ENCODE measurements at places on chromosomes 4 and X.

- DNase-seq, result no peak
Measured at GRCh38 chrX:39985551-39985950, 112.2 kb downstream of the BCOR start.

DNA sequence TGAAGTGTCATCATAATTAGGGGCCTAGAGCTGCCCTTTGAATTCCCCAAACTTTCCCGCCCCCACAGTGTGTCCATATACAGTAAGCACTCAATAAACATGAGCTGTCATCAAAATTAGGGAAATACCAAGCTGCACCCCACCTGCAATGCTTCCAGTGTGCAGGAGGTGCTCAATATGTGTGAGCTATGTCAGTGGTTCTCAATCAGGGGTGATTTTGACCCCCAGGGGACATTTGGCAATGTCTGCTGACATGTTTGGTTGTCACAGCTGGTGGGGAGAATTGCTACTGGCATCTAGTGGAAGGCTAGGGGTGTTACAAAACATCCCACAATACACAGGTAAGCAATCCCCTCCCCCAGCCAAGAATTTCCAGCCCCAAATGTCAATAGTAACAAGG, 748 bp downstream of the CFP start:
- no peak for DNase-seq

DNA sequence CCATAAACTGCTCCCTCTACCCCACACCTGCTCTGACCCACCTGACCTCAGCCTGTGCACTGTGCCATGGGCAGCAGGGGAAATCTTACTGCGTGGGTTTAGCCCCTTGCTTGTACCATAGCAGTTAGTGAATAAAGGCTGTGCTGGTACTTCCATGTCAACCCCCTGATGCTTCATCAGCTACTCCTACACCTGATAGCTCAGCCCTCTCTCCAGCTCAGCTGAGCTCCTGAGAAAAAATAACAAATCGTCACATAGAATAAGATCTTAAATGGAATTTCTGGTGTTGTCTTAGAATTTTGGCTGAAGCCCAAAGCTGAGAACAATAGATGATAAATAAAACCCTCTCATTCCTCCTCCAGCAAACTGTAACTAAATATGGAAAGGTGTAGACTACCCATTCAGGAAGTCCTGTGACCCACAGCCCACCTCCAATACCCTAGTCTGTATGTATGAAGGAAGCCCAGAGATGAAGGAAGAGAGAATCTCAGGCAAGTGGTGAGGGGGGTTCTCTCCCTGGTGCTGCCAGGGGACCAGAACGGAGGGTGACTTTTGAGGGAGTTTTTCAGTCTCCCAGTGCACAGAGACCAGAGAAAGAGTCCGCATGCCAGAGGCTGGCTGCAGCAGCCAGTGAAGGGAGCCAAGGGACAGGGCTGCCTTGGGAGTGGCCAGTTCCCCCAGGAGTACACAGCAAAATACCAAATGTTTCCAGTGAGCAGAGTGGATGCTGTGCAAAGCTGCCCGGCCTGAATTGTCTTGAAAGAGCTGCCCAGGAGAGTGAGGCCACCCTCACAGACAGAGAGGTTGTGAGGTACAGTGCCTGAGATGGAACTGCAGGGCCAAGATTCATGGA, 227.3 kb downstream of the QDPR start:
- DNase-seq, result no peak

GRCh38 chr4:140308366-140309123, 64.9 kb upstream of the SCOC start:
- DNase-seq, result no peak

DNA sequence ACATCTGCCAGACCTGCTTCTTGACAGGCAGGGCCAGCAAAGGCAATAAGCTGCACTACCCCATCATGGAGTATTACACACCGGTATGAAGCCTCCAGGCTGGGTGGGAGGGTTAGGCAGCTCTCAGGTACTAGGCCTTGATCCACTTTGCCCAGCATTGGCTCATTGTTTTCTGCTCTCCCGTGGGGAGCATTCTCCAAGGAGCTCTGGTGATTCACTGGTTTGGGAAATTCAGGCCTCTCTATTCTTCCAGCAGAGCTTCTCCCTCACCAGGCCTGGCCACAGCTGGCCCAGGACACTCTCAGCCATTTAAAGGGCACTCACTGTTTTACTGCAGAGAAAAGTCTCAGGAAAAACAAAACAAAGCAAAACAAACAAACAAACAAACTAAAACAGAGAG, 33.0 kb downstream of the DRP2 start:
- no peak for DNase-seq

GRCh38 chrX:47743504-47743903, 84.5 kb upstream of the UXT start:
- no peak for DNase-seq

DNA sequence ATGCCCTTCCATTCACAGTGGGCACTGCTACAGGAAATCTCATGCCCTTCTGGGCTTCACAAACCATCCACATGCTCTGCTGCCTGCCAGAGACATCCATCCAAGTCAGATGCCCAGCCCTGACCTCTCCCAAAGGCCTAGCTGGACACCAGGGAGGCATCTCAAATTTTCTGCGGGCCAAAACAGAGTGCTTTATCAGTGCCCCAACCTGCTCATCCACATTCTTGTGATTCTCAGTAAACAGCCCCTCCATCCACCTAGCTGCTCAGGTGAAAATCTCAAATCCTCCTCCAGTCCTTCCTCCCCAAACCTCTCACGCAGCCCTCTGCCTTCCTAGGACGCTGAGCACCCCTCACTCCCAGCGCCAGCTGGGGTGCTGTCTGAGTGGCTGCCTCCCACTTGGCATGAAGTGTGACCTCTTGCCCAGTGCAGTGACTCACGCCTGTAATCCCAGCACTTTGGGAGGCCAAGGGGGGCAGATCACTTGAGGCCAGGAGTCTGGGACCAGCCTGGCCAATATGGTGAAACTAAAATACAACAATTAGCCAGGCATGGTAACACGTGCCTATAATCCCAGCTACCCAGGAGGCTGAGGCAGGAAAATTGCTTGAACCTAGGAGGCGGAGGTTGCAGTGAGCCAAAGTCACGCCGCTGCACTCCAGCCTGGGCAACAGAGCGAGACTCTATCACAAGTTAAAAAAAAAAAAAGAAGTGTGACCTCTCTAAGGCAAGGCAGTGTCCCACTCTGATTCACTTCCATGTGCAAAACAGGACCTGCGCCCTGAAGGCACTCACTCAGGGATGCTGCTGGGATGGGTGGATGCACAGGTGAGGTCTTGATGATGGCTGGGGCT, 1.7 kb upstream of the AFAP1 start:
- no peak for DNase-seq

GRCh38 chr4:2186133-2186864, 55.6 kb downstream of the HAUS3 start:
- DNase-seq, result no peak

DNA sequence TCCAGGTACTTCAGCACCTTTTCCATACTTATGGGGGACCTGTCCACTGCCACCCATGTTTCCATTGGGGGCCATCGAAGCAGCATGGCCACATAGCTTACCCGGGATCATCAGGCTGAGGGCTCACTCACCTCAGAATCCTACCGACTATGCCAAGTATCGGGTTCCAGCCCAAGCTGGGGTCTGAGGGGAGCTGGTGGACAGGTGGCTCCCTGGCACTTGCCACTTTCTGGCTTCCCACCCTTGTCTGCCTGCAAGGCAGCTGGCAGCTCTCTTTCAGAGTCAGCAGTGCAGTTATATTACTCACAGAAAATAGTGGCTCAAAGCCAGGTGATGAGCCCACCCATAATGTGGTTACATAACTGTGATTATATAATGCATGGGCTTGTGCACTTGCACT, 1153.8 kb downstream of the STIM2 start:
- no peak for DNase-seq

GRCh38 chr4:114136069-114136468, 156.6 kb upstream of the ARSJ start:
- DNase-seq, result no peak

DNA sequence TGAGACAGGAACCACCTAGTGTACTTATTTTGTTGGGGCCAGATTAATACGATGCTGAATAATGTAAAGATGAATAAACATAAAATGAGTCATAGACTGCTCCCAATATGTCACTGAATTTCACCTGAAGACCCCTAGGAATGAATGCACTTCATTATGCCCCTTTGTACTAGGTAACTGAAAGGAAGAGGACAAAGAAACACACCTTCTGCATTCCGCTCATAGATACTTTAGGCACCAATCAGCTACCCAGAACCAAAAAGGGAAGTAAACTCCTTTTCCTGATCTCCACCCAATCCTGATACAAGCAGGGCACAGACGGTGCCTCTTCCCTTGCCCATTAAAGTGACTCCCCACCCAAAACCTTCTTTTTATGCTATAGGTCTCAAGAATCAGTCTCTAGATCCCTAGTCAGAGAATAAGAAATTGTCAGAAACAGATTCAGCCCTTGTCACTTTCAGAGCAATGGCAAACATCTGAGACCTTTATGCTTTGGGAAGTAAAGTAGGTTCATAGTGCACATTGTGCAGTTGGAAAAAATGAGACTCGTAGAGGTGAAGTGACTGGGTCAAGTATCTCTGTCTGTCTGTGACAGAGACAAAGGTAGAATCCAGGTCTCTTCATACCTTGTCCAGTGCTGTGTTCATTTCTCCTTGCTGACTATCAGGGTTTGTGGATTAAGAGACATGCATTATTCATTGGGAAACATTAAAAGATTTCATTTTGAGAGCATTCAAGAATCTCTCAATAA, 2.3 kb downstream of the GPR174 start:
- no peak for DNase-seq

- no peak for DNase-seq
Measured at GRCh38 chr4:13527192-13527980, 16.9 kb downstream of the NKX3-2 start.

DNA sequence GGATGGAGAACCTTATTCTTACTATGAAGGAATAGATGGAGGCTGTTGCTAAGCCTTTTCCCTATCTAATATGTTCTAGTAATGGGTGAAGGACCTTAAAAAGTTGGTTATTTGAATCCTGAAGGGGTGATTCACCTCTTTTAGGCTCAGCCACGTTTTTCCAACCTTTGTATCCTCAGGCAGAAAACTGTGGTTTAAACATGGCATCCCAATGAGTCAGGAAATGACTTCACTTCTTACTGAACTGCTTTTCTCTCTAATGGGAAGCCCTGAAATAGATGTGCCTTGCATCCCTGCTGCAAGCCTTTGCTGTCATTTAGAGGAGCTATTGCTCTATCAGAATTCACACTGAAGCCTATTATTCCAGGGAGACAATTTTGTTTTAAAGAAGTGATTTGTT, 191.0 kb upstream of the ARX start:
- peak; percentile 42 for DNase-seq

GRCh38 chr4:17546222-17546621, 30.8 kb upstream of the LAP3 start:
- DNase-seq, result no peak

- DNase-seq, result peak; percentile 70
Measured at GRCh38 chr4:72997409-72997808, 72.1 kb downstream of the COX18 start.

- no peak for DNase-seq
Measured at GRCh38 chrX:37905436-37906147, 58.2 kb upstream of the DYNLT3 start.

GRCh38 chr4:163966612-163967011, 472.1 kb downstream of the TMA16 start:
- DNase-seq, result no peak

DNA sequence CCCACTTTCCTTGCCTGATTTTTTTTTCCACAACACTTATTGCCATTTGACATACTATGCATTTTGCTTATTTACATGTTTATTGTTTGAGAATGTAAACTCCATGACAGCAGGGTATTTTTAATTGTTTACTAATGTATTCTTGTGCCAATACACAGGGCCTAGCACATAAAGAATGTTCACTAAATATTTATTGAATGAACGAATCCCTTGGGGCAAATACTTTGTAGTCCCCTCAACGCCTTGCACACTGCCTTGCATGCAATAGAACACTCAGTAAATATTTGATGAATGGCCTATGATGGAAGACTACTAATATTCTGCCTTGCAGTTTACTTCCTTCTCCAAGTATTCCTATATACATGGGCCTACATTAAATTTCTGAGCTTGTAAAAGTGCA, 1.4 kb upstream of the PRPS1 start:
- DNase-seq, result no peak

DNA sequence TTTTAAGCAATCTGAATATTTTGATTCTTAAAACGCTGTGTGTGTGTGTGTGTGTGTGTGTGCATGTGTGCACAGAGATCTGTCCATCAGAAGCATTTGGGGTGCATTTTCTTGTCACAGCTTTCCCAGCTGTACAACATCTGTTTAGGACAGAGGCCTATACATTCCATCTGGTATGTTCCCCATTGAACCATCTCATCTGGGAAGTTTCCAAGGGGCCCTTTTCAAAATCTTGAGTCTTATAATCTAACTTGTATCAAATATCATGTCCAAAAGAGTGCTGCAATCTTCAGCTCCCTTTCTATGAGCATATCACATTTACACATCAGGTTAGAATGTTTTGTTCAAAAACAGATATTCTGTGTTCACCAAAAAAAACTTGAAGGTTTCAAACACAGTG, 16.5 kb upstream of the MID1 start:
- DNase-seq, result no peak

GRCh38 chrX:25721564-25721963, 416.6 kb upstream of the MAGEB18 start:
- no peak for DNase-seq

DNA sequence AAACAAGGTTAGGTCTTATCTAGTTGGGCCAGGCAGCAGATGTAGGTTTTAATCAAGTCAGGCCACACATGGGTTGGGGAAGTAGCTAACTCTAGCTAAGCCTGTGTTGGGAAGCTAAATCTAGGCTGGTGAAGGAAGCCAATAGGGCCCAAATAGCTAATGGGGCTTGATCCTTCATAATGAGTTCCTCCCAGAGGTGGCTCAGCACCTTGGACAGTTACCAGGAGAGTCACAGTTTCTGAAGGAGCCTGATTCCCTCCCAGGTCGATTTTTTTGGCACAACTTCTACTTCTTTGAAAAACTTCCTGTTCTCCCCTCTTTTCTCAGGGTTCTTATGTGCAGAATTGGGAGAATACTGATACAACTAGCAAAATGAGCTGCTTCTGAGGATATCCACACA, 242.5 kb upstream of the PRPS2 start:
- no peak for DNase-seq

DNA sequence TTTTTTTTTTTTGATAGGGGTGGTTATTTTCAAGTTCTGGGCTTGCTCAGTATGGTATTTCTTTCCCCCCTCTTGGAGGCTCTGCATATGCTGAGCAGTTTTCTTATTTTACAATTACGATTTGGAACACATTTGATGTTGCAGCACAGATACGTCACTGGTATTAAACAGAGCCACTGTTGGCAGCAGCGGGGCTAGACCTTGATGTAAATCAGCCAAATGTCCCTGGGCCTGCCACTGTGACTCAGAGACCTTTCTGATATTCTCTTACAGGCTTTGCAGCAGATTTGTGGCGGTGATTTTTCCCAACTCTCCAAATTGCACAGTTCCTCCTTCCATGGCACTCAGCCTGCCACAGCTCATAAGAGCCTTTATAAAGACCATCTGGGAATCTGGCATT, 81.1 kb downstream of the VMA21 start:
- no peak for DNase-seq

GRCh38 chr4:5808081-5808741, 84.7 kb downstream of the CRMP1 start:
- no peak for DNase-seq
